Uterus (tissue), 4 donors: ENCODE measurements at places on chromosomes 5 and 9. TPM values are rescaled to one million over a fixed set of nuclear protein-coding genes. Genes with fewer than 3 reads are reported as not detected.
A peak's percentile ranks its signal among the peaks of the same experiment; 100 is the strongest.

GRCh38 chr5:56463944-56464571 is 230.9 kb upstream of the ANKRD55 start:
- no peaks in the 10 kb centered on the region for H3K4me1 ChIP-seq
- no peaks in the 10 kb centered on the region for H3K27me3 ChIP-seq
- H3K27ac ChIP-seq: no peak overlapping the region
- no peaks in the 10 kb centered on the region for H3K36me3 ChIP-seq

DNA sequence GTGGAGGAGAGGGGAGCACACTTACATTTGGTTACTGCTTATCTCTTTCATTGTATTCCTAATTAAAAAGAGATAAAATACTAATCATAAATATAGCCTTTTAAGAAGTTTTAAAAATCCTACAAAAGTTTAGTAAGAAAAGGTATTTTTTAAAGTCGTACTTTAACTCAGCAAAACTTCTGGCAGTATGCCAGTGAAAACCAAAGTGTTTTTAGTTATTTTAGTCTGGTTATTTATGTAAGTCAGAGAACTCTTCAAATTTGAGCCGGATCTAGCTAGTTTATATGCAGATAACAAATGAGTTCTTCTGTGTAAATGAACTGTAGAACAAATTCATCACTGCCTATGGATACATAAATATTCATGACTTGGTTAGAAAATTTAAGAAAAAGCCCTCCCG is 36.5 kb upstream of the ANKDD1B start:
- H3K4me1 ChIP-seq: no peaks in the 10 kb centered on the region
- no peaks in the 10 kb centered on the region for H3K36me3 ChIP-seq
- no peak for DNase-seq

- no peaks in the 10 kb centered on the region for H3K27me3 ChIP-seq
- no peak for DNase-seq
- H3K36me3 ChIP-seq: no peaks in the 10 kb centered on the region
- H3K4me3 ChIP-seq: no peak overlapping the region
These were observed 236.5 kb downstream of the PBX3 start for GRCh38 chr9:125983681-125984080.

GRCh38 chr9:120345379-120345778 is 234.6 kb downstream of the CDK5RAP2 start:
- H3K27me3 ChIP-seq: no peaks in the 10 kb centered on the region
- H3K4me1 ChIP-seq: no peaks in the 10 kb centered on the region
- no peak overlapping the region for H3K27ac ChIP-seq
- H3K4me3 ChIP-seq: no peak overlapping the region
- H3K36me3 ChIP-seq: no peaks in the 10 kb centered on the region

- no peak for DNase-seq
- no peak overlapping the region for H3K27ac ChIP-seq
- H3K36me3 ChIP-seq: no peaks in the 10 kb centered on the region
- H3K4me1 ChIP-seq: no peaks in the 10 kb centered on the region
- no peak overlapping the region for H3K4me3 ChIP-seq
These were observed 12.4 kb downstream of the NFIL3 start for GRCh38 chr9:91411096-91411771.

GRCh38 chr5:75463726-75464125 is 47.7 kb downstream of the CERT1 start:
- DNase-seq: no peak
- no peak overlapping the region for H3K4me3 ChIP-seq
- H3K27ac ChIP-seq: no peak overlapping the region
- no peaks in the 10 kb centered on the region for H3K27me3 ChIP-seq
- H3K36me3 ChIP-seq: no peaks in the 10 kb centered on the region

DNA sequence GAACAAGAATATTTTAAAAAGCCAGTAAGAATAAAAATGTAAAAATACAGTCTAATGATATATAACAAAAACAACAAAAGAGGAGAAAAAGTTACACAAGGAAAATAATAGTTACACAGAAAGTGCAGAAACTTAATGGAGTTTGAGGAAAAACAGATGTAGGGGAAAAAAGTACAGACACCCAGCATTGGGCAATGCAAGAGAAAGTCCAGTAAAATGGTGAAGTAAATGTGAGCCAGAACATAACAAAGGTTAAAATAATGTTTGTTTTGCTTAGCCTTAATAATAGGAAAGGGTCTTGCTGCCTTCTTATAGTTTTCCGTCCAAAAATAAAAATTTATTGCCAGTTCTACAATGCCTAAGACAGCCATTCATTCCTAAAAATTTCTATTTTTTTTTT is 364.2 kb downstream of the NNT start:
- H3K27ac ChIP-seq: no peak overlapping the region
- no peak for DNase-seq
- H3K4me3 ChIP-seq: no peak overlapping the region

GRCh38 chr9:91034976-91035824 is 233.6 kb downstream of the SYK start:
- no peak overlapping the region for H3K27ac ChIP-seq
- no peaks in the 10 kb centered on the region for H3K36me3 ChIP-seq
- H3K4me3 ChIP-seq: no peak overlapping the region
- H3K4me1 ChIP-seq: peaks cover 18% of the 10 kb centered on the region
- no peak for DNase-seq

- no peaks in the 10 kb centered on the region for H3K27me3 ChIP-seq
- peaks cover 10% of the 10 kb centered on the region for H3K4me1 ChIP-seq
- peak overlapping the region; percentile 74 for H3K27ac ChIP-seq
- no peak for DNase-seq
These were observed 563.0 kb upstream of the KLF4 start for GRCh38 chr9:108052431-108053080.

DNA sequence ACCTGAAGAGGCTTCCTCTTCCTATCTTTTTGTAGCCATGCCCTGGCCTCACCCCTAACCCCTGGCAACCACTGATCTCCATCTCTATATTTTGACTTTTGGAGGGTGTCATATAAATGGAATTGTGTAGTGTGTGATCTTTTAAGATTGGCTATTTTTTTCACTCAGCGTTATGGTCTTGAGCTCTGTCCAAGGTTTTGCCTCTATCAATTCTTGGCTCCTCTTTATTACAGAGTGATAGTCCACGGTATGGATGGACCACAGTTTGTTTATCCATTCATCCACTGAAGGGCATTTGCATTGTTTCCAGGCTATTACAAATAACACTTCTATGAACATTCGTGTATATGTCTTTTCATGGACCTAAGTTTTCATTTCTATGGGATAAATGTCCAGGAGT is 209.8 kb upstream of the IER5L start:
- H3K4me1 ChIP-seq: no peaks in the 10 kb centered on the region

GRCh38 chr5:16492398-16493140 is 27.0 kb upstream of the ZNF622 start:
- H3K27ac ChIP-seq: peak overlapping the region; percentile 30
- no peaks in the 10 kb centered on the region for H3K27me3 ChIP-seq
- H3K4me1 ChIP-seq: no peaks in the 10 kb centered on the region
- DNase-seq: no peak

DNA sequence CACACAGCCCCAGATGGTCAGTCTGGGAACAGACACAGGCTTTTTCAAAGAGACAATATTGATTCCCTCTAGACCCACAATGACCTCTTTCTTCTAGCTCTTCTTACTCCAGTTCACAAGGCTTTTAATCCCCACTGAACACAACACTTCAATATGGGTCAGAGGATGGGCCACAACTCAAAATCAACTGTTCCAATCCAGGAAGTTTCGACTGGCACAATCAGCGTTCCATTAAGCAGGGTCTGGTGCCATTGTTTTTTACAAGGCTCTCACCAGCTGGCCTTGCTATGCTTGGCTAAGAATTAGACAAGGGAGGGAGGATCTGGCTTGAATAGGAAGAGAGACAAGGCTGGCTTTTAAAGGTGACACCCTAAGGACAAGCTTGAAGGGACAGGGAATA is 199.4 kb upstream of the SLC24A2 start:
- H3K36me3 ChIP-seq: no peaks in the 10 kb centered on the region
- no peak overlapping the region for H3K27ac ChIP-seq
- H3K27me3 ChIP-seq: no peaks in the 10 kb centered on the region
- no peak for DNase-seq
- H3K4me3 ChIP-seq: no peak overlapping the region

DNA sequence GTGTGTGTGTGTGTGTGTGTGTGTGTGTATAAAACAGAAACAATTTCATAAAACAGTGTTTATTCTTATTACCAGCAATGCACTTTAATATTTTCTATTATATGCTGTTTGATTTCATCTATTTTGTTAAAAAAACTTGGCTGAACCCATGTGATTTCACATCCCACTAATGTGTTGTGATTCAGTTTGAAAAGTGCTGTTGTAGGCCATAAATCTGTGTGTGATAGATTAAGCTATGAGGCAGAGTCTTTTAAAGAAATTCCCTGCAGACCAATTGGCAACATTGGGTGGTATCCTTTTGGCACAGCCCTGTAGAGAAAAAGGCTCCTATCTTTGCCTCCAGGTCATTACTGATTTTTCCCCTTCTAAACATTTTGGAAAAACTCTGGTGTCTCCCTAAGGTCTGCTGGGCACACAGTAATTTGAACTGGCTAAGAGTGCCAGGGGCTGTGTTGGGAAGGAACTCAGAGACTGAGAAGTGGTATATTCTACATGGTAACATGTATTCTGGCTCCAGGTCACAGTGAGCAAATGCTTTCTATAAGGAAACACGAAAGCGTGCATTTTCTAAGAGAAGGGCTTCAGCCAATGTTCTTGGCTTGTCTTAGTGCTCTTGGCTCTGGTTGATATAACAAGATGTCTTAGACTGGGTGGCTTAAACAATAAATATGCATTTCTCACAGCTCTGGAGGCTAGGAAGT is 4.5 kb downstream of the CAMK4 start:
- H3K27ac ChIP-seq: no peak overlapping the region
- H3K27me3 ChIP-seq: no peaks in the 10 kb centered on the region
- H3K4me1 ChIP-seq: no peaks in the 10 kb centered on the region
- DNase-seq: no peak
- no peaks in the 10 kb centered on the region for H3K36me3 ChIP-seq

DNA sequence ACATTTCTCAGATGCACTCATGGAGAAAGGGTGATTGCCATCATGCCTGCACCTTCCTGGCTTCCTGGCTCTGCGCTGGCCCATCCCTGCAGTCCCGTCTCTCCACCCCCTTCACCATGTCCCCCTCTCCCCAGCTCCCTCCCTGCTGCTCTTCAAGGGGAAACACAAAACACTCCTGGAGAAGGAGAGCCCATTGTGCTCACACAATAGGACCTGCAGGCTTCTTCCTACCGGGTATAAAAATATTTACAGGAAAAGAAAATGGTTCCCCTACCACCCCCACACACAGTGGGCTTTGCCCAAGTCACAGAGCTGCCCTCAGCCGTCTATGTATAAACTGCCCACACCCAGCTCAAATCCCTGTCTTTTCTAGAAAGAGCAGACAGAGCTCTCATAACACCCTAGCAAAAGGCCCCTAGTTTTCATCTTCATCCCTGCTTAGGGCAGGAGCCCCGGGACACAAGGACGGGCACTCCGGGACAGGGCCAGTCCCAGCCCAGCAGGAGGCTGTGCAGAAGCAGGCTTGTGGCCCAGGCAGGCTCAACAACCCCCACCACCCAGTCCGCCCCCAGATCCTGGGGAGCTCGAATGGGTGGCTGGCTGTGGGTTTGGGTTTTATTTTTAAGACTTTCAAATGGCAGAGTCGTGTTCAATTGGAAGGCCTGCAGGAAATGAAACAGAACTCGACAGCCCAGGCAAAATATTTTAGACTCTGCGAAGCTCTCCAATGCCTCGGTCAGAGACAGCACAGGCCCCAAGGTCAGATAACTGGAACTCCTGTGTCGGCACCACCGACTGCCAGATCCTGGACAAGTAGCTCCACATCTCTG is 77.3 kb downstream of the LRSAM1 start:
- DNase-seq: no peak
- H3K4me1 ChIP-seq: no peaks in the 10 kb centered on the region
- no peaks in the 10 kb centered on the region for H3K36me3 ChIP-seq
- H3K4me3 ChIP-seq: no peak overlapping the region
- H3K27ac ChIP-seq: peak overlapping the region; percentile 72
- no peaks in the 10 kb centered on the region for H3K27me3 ChIP-seq

- no peaks in the 10 kb centered on the region for H3K4me1 ChIP-seq
- no peaks in the 10 kb centered on the region for H3K27me3 ChIP-seq
- no peak overlapping the region for H3K27ac ChIP-seq
These were observed 233.8 kb downstream of the SEMA6A start for GRCh38 chr5:116340799-116341198.

- H3K4me3 ChIP-seq: no peak overlapping the region
- H3K36me3 ChIP-seq: no peaks in the 10 kb centered on the region
- DNase-seq: no peak
- H3K27me3 ChIP-seq: no peaks in the 10 kb centered on the region
These were observed 13.2 kb upstream of the LNPEP start for GRCh38 chr5:96922499-96923244.

GRCh38 chr9:108551030-108551841 is 304.6 kb downstream of the ACTL7B start:
- H3K27me3 ChIP-seq: no peaks in the 10 kb centered on the region
- no peak overlapping the region for H3K27ac ChIP-seq
- no peak overlapping the region for H3K4me3 ChIP-seq
- no peaks in the 10 kb centered on the region for H3K36me3 ChIP-seq
- no peaks in the 10 kb centered on the region for H3K4me1 ChIP-seq

DNA sequence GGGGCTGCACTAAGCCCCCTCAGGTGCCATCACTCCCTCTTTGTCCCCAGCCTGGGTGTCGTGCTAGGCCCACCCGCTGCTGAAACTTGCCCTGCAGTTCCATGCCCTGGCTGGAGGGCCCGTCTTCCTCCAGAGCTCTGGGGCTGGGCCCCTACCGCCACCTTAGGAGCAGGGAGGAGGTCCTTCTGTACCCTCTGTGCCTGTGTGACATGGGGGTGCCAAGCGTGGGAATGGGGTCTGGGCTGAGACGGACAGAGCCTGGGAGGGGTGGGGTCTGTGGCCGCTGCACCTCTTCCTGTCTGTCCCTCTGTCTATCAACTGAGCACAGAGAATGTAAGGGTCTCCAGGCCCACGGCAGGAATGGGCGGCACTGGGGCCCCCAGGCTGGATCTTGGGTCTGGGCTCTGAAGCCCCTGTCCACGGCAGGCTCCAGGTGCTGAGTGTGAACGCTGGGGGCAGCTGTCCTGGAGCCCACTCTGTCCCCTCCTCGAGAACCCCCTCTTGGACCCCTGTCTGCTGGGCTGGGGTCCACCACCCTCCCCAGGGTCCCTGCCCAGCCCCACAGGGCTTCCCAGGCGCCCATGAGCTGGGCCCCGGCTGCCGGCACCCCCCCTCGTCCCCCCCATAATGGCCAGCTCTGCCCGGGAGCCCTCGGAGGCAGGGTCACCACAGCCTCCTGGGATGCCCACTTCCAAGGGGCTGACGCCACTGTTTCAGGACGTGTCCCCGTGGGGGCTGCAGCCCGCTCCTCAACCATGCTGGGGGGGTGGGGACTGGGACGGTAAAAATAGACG is 15.8 kb upstream of the NRARP start:
- H3K27ac ChIP-seq: no peak overlapping the region
- no peaks in the 10 kb centered on the region for H3K4me1 ChIP-seq
- peaks cover 9% of the 10 kb centered on the region for H3K27me3 ChIP-seq
- no peak for DNase-seq
- H3K36me3 ChIP-seq: no peaks in the 10 kb centered on the region

Gene ADRA1B
- under 0.01 TPM for total RNA-seq

Gene TLX3
- not detected for total RNA-seq

Gene PLAC8L1
- total RNA-seq: 1.3 TPM

Gene HMMR
- total RNA-seq: 13.8 TPM

Gene GPR150
- total RNA-seq: not detected

Gene SLC1A1
- 6.8 TPM for total RNA-seq

Gene PAEP
- not detected for total RNA-seq
